ENCODE measurements at places on chromosomes 16 and 17.

DNA sequence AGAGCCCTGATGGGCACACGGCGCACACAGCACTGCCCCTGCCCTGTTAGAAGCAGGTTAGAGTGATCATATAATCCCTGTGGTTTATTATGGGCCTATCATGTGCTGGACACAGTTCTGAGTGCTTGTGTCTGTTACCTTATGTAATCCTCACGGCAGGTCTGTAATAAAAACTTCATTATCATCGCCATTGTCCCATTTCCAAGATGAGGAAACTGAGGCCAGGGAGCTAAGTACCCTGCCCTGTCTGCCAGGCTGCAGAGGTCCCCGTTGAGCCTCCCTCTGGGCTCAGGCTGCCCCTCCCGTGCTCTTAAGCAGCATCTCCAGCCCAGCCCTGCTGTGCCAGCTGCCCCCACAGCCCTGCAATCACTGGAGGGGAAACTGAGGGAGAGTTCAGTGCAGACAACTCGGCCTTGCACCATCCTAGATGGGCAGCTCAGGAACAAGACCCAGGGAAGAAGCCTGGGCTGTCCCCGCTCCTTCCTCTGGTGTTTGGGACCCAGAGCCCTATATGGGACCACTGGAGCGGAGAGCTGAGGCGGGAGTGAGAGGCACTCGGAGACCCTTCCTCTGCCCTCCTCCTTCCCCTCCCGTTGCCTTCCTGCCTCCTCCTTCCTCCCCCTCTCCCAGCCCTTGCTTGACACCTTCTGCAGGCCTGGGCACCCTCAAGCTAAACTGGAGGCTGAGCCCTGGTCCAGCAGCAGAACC, 42.0 kb downstream of the WNT3 start:
- DNase-seq: no peak

DNA sequence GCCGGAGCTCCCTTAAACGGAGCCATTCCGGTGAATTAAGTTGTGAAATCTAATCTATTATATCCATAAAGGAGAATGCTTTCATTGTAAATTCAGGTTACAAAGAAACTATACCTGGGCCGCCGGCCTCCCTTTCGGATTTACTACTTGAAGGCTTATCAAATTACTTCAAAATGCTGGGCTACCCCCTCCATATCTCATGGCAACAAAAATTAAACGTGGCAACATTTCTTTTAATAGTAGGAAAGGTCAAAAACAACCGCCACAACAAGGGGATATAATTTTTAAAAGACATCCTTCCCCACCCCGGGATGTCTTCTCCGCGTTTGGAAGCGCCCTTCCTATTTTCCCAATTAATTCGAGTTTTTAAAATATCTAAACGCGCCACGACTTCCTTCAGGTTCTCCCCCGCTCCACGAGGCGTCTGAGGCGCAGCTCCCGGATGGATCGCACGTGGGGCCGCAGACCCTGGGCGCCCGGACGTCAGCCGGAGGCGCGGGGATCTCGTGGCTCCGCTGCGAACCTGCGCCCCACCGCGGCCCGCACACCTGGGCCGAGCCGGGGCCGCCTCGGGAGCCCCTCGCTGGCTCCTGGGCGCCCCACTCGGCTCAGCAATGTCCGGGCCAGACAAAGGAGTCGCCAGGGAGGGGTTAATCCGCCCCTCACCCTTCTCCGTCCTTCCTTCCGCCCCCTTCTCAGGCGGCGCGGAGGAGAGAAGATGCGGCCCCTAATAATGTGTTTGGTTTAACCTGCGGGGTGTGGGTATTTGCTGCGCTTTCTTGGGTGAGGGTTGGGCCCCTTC, 47.4 kb upstream of the SLC38A10 start:
- peak; percentile 43 for DNase-seq

- no peak for DNase-seq
Measured at GRCh38 chr17:8124350-8125153, 646 bp upstream of the HES7 start.

- DNase-seq: no peak
Measured at GRCh38 chr16:22073350-22073749, 19.0 kb upstream of the VWA3A start.

DNA sequence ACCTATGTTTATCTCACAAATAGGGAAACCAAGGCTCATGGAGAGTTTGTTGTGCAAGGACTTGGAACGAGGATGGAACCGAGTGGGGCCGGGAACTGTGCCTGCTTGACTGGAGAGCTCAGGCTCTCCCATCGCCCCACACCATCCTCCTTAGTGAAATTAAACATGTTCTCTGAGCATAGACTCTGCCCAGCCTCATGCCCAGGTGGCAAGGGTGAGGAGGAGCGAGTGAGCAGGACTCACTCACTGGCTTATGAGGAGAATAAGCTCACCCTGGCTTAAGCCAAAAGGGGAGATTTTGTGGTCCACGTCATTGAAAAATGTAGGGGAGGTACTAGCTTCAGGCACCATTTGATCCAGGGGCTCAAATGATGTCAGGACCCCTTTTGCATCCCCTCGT, 44.8 kb downstream of the NKD1 start:
- no peak for DNase-seq

DNA sequence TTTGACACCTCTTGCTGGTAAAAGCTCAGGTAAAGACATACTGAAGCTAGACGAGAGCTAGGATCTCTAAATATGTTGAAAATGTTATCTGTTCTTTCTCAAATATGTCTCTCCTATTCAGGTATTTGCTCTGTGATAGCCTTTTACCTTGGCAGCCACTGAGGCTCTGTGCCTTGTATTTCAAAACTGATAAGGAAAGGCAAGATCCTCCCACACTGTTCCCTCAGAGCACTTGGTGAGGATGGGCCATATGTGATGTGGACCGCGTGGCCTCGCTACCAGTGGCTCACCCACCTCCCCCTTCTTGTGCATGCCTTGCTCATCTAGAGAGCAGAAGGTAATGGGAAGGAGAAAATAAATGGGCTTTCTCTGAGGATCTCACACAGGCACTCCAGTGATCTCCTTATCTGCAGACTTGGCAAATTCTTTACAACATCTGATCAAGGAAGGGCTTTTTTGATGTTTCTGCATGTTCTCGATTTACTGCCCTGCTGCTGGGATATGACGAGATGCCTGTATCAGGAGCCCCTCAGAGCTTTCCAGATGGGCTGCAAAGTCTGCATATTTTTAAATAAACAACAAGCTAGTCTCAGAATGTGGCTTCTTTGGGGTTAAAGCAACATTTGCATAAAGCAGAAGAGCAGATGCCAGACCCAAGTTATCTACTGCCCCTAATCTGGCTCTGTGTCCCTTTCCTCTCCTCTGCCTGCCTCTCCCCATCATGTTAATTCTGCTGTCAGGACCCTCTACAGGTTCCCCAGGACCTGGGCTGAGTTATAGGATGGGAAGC, 16.9 kb downstream of the HOXB1 start:
- DNase-seq: no peak

GRCh38 chr17:28612936-28613872, 781 bp downstream of the RSKR start:
- DNase-seq: peak; percentile 32

DNA sequence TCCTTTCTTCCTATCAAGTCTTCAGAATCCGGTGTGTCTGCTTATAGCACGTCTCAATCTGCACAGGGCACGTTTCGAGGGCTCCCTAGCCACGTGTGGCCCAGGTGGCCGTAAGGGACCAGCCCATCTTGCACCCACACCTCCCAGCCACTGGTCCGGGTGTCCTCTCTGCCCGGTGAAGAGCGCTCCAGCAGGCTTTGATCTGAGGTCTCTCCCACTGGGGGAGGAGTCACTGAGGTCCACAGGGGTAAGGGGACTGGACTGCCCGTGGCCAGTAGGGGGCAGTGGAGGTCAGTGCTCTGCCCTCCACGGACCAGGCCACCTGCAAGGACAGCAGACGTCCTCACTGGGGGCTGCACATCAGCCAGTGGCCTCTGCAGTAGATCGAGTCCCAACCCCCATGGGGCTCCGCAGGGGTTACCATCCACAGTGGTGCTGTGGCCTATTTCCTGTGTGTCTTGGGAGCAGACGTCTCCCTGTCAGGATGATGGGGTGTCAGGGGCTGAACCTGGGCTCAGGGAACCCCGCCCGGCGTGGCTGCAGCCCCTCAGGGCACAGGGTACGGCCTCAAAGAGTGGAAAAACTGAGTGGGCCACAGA, 204.1 kb upstream of the CIBAR2 start:
- peak; percentile 41 for DNase-seq

- peak; percentile 90 for DNase-seq
Measured at GRCh38 chr16:70380248-70380918, 33.7 kb downstream of the DDX19A start.

GRCh38 chr16:89721546-89722391, 432 bp downstream of the ZNF276 start:
- DNase-seq: peak; percentile 31

DNA sequence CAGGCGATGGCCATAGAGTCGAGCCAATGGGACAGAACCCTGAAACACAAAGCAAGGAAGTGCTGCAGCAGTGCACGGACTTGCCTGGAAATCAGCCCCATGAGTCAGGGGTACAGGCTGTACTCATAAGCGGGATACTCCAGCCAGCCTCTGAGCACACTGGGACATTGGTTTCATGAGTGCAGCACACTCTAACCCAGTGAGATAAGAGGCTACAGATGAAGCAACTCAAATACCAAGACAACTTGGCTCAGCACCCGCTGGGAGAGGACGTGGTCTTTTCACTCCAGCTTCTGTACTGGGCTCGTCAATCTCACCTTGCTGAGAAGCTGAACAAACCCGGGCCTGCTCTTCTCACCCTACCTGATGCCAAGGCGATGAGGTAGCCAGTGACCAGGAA, 98.2 kb downstream of the AXIN2 start:
- no peak for DNase-seq

DNA sequence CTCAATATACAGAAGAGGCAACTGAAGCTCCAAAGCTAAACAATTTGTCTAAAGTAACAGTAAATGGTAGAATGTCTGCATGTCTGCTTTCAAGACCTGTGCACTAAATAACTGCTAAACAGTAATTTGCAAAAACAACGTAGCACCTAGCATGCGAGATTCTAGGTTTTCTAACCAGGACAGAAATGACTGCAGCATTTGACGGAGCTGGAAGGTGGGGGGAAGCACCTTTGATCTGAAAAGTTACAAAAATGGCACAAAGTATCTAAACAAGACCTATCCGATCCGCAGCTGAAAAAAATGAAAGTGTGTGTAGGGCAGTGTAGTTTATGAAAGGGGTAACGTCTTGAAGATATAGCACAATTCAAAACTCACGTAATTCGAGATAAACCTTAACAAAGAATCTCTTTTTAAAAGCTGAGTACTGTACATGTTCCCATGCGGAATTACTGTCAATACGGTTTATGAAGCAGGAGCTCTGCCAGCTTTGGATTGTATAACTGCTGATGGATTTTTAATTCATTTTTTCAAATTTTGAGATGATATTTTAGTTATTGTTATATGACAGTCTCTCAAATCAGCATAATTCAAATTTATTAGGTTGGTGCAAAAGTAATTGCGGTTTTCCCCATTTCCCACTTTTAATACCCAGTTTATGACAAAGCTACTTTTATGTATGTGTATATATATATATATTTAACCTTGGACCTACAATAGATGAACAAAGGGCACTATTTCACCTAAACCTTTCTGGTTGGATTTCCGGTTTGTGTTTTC, 1.2 kb upstream of the WIPI1 start:
- DNase-seq: no peak

- peak; percentile 98 for DNase-seq
Measured at GRCh38 chr17:40303708-40304551, 5.0 kb upstream of the RARA start.

DNA sequence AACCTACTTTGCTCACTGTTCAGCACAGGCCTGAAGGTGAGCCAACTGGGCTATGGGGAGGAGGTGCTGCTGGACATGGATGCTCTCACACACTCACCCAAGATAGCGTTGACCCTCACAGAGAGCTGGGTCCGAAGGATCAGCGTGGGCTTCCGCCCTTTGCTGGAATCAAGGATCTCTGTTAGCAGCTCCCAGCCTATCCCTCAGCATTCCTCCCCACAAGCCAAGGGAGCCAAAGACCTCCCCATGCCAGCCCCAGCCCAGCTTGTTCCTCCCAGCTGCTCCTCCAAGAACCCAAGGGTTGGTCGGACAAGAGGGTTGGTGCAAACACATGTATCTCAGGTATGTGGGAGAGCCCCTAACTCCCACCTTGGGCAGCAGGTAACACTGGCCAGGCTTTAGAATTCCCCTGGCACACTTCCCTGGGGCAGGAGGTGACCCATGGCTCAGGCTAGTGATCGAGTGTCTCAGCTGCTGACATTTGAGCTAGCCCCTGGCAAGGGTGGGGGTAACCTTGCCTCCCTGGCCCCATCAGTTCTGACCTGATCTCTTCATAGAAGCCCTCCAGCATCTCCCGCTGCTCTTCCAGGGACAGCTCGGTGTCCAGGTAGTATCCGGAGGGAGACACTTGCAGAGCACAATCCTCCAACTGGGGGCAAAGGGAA, 8.3 kb downstream of the FHOD1 start:
- DNase-seq: no peak

GRCh38 chr17:12734926-12735325, 54.4 kb upstream of the ARHGAP44 start:
- no peak for DNase-seq

DNA sequence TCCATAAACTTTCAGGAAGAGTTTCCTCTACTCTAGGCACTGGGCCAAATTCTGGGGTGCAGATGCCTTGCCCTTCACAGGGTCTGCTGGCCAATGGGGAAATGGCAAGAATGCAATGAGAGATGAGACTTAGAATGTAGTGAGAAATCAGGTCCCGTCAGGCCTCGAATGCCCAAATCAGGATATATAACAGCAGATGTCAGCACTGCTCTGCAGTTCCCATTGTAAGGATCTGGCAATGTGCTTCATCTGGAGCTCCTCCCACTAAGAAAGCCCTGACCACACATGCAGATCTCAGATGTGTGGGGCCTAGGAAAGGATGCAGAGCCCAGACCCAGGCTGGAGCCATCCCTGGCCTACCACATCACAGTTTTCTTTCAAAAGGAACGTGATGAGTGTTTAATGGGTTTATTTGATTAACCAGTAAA, 13.9 kb upstream of the LPCAT2 start:
- DNase-seq: peak; percentile 99

GRCh38 chr16:73304008-73304774, 256.3 kb upstream of the ZFHX3 start:
- DNase-seq: no peak

- DNase-seq: no peak
Measured at GRCh38 chr17:78322858-78323455, 36.9 kb downstream of the SOCS3 start.

DNA sequence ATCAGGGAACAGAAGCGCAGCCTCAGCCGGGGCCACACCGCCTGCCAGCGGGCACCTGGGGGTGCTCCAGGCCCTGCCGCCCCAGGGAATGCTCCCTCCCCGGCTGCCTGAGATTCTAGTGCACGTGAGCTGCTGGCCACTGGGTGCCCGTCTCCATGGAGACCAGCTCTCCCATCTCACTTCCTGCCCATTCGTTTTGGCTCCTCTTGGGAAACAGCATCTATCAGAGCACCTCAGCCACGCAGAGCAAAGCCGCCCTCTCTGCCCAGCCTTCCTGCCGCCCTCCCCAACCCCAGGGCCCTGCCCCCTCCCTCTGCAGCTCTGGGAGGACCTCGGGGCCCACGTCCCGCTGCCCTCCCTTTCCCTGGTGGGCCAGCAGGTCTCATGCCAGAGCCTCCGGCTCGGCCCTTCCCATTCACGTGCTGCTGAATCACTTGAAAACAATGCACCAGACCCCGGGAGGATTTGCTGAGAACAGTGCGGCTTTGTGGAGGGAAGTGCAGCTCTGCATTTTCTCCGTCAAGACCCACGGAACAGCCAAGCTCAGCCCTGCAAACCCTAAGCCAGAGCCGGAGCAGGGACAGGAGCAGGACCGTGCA, 19.4 kb downstream of the CEP295NL start:
- DNase-seq: peak; percentile 97

- peak; percentile 53 for DNase-seq
Measured at GRCh38 chr17:59004338-59005111, 102.2 kb downstream of the TRIM37 start.

All from fibroblast of skin of abdomen (primary cell).